ENCODE measurements at places on chromosomes 1 and 21. TPM values are rescaled to one million over a fixed set of nuclear protein-coding genes. Genes with fewer than 3 reads are reported as not detected.

PAQR6 gene
- total RNA-seq: 1.0 TPM

CTSS gene
- 29.2 TPM for total RNA-seq

FHAD1 gene
- 2.1 TPM for total RNA-seq

SHISA4 gene
- 50.1 TPM for total RNA-seq

SERTAD4 gene
- total RNA-seq: 1.6 TPM

TMEM269 gene
- total RNA-seq: 0.52 TPM

OR2T35 gene
- not detected for total RNA-seq

SYDE2 gene
- 5.2 TPM for total RNA-seq

MEGF6 gene
- 10.4 TPM for total RNA-seq

C1orf115 gene
- total RNA-seq: 9.4 TPM

TFF2 gene
- not detected for total RNA-seq

SAMD13 gene
- total RNA-seq: 13.0 TPM

OR10X1 gene
- not detected for total RNA-seq

LRRC38 gene
- total RNA-seq: 10.4 TPM

ANKRD65 gene
- total RNA-seq: 5.7 TPM

FMN2 gene
- total RNA-seq: 2.1 TPM

ESPN gene
- 0.52 TPM for total RNA-seq

SETDB1 gene
- total RNA-seq: 47.5 TPM

FBXO2 gene
- total RNA-seq: 0.52 TPM

TMIGD3 gene
- total RNA-seq: 1.6 TPM

KIF21B gene
- total RNA-seq: 1.0 TPM

DNAJC28 gene
- 2.1 TPM for total RNA-seq

ANGPTL3 gene
- not detected for total RNA-seq

XCL2 gene
- not detected for total RNA-seq

SH2D1B gene
- total RNA-seq: 0.52 TPM

SHC1 gene
- total RNA-seq: 36.0 TPM

GPR52 gene
- 3.1 TPM for total RNA-seq

C1orf94 gene
- not detected for total RNA-seq

DIO1 gene
- total RNA-seq: not detected

TLR5 gene
- 3.1 TPM for total RNA-seq

PFDN2 gene
- 36.5 TPM for total RNA-seq

TRIM58 gene
- 5.2 TPM for total RNA-seq

ATP6V1G3 gene
- total RNA-seq: not detected

FAM72A gene
- total RNA-seq: 1.0 TPM

CGN gene
- 0.52 TPM for total RNA-seq

S100A11 gene
- total RNA-seq: 10.4 TPM

FCRL5 gene
- not detected for total RNA-seq

ACTA1 gene
- total RNA-seq: 2,324 TPM

OR10J1 gene
- not detected for total RNA-seq

KCNJ9 gene
- total RNA-seq: not detected

C1orf167 gene
- 6.8 TPM for total RNA-seq

COA6 gene
- total RNA-seq: 12.5 TPM

AQP10 gene
- not detected for total RNA-seq

FCRL1 gene
- under 0.01 TPM for total RNA-seq

RPE65 gene
- not detected for total RNA-seq

PGLYRP4 gene
- not detected for total RNA-seq

LCE1E gene
- total RNA-seq: not detected

NPHS2 gene
- not detected for total RNA-seq

CNKSR1 gene
- total RNA-seq: not detected

CD34 gene
- 20.9 TPM for total RNA-seq

NUDT4B gene
- total RNA-seq: 1.0 TPM

KRTAP20-1 gene
- total RNA-seq: not detected

OLIG2 gene
- not detected for total RNA-seq

LCE1F gene
- not detected for total RNA-seq

CACHD1 gene
- total RNA-seq: 12.5 TPM

HFM1 gene
- total RNA-seq: 16.2 TPM

RPS6KA1 gene
- total RNA-seq: 8.9 TPM

Data from skeletal muscle tissue (tissue), 5 donors.